SJCRH30 (cell line): ENCODE measurements at places on chromosomes 2 and 18.

DNA sequence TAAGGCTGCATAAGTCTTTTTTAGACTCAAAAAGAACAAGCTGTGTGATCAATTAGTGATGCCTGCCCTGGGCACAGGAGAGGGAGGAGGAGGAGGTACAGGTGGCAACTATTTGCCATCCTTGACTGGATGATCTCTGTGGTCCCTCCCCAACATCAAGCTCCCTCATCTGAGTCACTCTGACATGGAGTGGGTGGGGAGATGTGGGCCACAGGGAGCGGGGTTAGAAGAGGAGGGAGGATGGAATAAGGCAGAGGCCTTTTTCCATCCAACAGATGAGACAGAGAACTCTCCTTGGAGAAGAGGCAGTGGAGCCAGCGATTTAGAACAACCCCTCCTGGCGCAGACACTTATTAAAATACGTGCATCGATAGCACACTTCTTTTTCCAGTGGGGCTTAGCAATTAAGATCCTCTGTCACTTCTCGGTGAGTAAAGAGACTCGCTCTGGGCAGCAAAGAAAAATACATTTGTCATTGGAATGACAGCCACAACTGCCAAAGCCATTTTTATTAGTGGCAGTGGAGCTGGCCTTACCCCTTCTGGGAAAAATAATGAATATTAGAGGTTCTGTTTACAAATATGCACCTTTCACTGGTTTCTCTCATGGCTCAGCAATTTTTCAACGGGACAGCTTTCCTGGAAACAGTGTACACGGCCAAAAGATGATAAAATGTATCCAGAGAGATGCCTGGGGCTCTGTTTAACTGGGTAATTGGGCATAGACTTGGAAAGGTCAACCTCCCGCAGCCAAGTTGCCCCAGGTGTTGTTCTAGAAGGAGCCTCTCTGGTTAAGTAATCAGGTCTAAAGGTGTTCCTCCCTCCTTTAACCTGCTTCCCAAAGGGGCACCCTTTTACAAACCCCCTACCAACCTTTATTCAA is 238.4 kb upstream of the CXCR4 start:
- no peak for DNase-seq

DNA sequence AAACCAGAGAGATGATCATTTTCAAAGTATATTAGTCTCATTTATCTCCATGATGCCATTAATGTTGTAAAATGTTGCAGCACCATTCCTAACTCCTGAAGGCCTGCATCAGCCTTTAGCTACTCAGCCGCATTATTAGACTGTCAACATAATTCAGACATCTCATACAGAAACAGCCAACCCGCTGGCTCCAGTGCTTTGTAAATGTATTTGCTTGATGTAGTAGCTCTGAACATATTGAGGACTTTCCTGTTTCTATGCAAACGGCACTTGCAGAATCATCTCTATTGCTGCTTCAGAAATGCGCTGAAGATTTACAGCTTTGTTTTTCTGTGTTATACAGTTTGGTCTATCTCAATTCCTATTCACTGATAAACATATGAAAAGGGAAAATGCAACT is 372.2 kb downstream of the DSEL start:
- DNase-seq, result no peak

DNA sequence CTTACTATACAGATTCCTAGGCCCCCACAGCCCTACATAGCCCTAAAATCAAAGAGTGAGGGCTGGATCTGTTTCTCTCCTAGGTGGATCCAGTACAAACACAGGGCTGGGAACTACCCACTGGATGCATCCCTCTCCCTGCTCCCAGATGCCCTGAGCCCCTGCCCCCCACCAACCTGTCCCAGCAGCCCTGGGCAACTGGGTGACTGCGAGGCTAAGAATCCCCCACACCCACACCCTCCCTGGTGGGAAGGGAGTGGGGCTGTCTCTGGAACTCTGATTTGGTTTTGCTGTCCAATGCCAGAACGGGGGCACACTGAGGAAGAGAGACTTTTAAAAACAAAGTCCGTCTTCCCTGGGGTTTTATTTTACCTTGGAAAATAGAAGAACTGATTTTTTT is 113.1 kb downstream of the SMAD7 start:
- DNase-seq, result no peak

- no peak for DNase-seq
These were observed 40.0 kb downstream of the TXNL1 start for GRCh38 chr18:56598422-56598821.

DNA sequence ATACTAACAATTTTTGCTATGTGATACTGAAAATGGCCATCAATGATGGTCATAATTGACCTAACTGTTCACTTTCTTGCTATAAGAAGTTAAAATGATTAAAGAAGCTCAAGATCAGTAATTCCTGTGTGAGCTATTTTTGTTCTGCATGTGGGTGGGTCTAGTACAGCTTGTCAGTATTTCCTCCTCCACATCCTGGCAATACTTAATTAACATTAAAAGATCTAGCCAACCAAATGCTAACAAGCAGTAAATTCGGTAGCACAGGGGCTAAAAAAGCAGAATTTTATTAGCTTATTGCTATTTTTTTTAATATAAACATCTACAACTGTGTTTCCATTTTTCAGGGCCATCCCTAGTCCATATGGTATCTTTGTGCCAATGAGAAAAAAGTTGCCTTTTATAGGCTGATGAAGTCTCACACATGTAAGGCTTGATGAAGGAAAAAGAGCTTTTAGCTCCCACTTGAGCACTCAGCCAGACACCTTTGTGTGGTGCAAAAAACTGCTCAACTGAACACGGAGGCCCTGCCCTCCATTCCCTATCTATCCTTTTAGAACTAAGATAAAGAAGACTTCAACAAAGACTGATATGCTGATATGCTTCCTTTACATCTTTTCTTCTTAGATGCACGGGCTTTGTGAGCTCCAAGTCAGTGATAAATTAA is 4.9 kb upstream of the PNO1 start:
- DNase-seq, result no peak

GRCh38 chr2:216870508-216871332 is 10.9 kb upstream of the TNP1 start:
- no peak for DNase-seq

DNA sequence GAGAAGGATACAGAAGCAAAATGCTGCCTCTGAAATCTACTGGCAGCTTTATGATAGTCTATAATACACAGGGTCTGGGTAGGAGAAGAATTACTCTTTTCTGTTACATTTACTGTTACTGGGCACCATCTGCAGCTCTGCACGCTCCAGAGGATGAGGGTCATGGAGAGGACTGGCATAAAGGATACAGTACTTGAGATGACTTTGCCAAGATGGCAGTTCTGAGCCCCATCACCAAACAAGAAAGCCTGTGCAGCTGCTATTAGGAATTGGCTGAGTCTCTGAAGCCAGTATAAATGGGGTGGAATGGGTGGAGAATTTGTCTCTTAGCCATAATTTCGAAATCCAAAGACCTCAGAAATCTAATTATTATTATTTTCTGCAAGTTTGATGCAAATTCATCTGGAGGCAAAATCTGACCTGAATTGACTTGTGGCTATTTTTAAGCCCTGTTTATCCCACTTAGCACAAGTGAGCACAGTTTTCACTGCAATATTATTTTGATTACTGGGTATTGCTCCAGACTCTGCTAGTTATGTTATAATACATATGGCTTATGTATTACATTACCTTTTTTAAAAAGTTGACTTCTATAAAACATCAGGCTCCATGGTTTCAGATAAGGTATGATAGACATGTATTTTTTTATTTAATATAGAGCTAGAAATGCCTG is 579.5 kb downstream of the MBD2 start:
- no peak for DNase-seq

- no peak for DNase-seq
These were observed 101.5 kb downstream of the ARHGAP15 start for GRCh38 chr2:143230506-143231253.

- no peak for DNase-seq
These were observed 28.0 kb downstream of the ST6GAL2 start for GRCh38 chr2:106857882-106858478.
